AG04450 (cell line): ENCODE measurements at places on chromosomes 12 and 14.

DNA sequence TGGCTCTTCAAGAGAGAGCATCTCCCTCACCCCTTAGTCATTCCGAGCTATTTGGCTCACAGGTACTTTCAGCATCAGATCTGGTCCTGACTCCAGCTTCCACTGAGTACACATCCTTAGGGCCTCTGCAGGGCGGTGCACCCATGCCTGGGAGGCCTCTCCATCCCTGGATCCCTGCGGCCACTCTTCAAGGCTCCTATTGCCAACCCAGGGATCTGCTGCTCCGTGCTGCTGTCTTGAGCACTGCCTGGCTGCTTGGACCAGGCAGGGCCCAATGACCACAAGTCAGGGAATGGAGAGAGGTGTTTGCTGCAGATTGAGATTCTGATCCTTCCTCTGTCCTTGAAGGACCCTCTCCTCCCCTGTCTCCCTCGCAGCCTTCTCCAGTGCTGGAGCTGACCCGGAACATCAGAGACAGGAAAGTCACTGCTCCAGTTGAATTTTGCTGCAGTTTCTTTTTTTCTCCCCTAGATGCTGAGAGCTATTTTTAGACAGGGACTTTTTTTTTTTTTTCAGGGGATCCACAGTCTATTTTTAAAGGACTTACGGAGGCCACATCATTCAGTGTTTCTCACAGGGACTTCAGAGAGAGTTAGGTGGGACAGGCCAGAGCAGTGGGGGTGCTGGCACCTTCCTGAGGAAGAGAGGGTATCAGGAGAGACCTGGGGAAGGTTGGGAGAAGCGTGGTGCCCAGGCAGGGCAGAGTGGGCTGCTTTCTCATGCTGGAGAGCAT is 50.1 kb upstream of the KCNA1 start:
- DNase-seq: no peak

GRCh38 chr14:59275668-59276067 is 87.2 kb downstream of the DAAM1 start:
- peak; percentile 64 for DNase-seq

GRCh38 chr14:69037790-69038454 is 58.8 kb upstream of the ACTN1 start:
- no peak for DNase-seq

DNA sequence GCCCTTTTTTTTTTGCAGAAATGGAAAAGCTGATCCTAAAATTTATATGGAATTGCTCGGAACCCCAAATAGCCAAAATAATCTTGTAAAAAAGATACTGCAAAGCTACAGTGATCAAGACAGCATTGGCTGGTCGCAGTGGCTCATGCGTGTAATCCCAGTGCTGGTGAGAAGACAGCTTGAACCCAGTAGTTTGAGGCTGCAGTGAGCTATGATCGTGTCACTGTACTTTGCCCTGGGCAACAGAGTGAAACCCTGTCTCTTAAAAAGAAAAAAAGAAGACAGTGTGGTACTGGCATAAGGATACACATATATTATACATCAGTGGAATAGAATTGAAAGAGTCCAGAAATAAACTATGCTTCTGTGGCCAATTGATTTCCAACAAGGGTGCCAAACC is 5.4 kb downstream of the ITGB7 start:
- DNase-seq: no peak

GRCh38 chr14:102046337-102047278 is 40.2 kb downstream of the HSP90AA1 start:
- no peak for DNase-seq

GRCh38 chr12:57593187-57593586 is 2.2 kb downstream of the PIP4K2C start:
- no peak for DNase-seq

GRCh38 chr12:87441511-87441910 is 587.7 kb downstream of the C12orf50 start:
- DNase-seq: no peak

- DNase-seq: no peak
Observed at GRCh38 chr12:95413576-95413975, 60.4 kb upstream of the METAP2 start.

- DNase-seq: no peak
Observed at GRCh38 chr12:452667-453210, 7.0 kb upstream of the B4GALNT3 start.

- no peak for DNase-seq
Observed at GRCh38 chr14:103878180-103878579, 30.8 kb upstream of the PPP1R13B start.

DNA sequence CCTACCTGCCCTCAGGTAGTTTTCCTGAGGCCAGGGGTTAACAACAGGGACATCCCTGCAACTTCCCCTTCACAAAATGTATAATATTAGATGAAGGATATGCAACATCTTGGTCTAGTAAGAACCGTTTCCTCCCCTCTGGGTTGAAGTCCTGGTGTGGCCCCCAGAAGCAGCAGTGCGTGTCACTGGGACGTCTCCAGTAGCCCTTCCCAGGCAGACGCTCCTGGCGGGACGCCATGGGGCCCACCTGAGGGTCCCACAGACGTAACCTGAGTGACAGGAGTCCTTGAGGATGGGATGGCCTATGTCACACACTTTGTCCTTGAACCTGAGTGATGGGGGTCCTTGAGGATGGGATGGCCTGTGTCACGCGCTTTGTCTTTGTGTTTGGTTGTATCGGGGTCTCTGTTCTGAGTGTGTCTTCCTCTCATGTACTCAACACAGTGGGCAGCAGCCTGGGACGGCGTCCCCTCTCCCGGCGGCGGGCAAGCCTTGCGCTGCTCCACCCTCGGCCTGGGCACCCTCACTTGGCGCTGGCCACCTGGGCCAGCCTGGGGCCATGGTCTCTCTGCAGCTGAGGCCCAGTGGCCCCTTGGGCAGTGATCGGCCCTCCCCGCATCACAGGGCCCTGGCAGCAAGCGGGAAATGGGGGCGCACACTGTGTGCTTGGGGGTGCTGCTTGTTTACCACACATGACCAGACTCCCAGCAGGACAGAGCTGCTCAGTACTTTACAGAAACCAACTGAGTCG is 14.3 kb upstream of the AMN start:
- no peak for DNase-seq

- DNase-seq: no peak
Observed at GRCh38 chr14:104228716-104229533, 90.5 kb downstream of the KIF26A start.

- DNase-seq: no peak
Observed at GRCh38 chr12:46367351-46368029, 5.1 kb downstream of the SLC38A2 start.

GRCh38 chr14:76937181-76938091 is 91.1 kb downstream of the IRF2BPL start:
- DNase-seq: peak; percentile 75

GRCh38 chr14:29805415-29806123 is 122.1 kb downstream of the PRKD1 start:
- DNase-seq: peak; percentile 86

GRCh38 chr12:48022676-48023385 is 18.6 kb upstream of the COL2A1 start:
- DNase-seq: no peak

- no peak for DNase-seq
Observed at GRCh38 chr12:76562130-76562529, 2.6 kb upstream of the OSBPL8 start.

GRCh38 chr12:125114365-125115141 is 49.3 kb downstream of the AACS start:
- DNase-seq: no peak

GRCh38 chr14:54690887-54691286 is 124.0 kb downstream of the SAMD4A start:
- no peak for DNase-seq

DNA sequence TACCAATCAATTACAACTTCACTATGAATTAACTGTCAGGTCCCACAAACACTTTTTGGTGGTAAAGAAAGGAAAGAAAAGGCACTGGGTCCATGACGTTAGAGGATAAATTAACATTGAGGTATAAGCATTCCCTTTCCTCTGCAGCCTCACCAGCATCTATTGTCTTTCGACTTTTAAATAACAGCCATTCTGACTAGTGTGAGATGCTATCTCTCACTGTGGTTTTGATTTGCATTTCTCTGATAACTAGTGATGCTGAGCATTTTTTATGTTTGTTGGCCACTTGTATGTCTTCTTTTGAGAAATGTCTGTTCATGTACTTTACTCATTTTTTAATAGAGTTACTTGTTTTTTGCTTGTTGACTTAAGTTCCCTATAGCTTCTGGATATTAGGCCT is 9.4 kb downstream of the ANKS1B start:
- DNase-seq: no peak

- no peak for DNase-seq
Observed at GRCh38 chr12:53645165-53645564, 19.0 kb upstream of the ATF7 start.

GRCh38 chr14:21091821-21092272 is 6.6 kb downstream of the ZNF219 start:
- DNase-seq: no peak

GRCh38 chr12:74801625-74802024 is 264.0 kb downstream of the ATXN7L3B start:
- DNase-seq: no peak

DNA sequence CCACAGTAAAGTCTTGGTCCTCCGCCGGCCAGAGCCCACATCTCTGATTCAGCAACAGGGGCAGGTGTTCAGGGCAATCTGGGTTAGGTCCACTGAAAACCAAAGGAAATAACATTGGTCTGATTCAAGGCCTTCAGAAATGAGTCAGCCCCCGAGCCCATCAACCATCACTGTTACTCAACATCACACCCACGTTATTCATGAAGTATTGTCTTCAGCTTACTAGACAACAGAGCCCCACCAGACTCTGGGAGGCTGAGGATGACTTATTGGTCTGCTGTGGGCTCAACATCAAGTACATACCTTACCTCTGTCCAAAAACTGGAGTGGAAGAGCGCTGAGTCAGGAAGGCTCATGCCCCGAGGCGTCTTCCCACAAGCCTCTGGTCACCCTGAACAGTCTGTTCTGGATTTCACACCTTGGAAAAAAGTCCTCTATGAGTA is 97.5 kb downstream of the ZFP36L1 start:
- DNase-seq: peak; percentile 98

DNA sequence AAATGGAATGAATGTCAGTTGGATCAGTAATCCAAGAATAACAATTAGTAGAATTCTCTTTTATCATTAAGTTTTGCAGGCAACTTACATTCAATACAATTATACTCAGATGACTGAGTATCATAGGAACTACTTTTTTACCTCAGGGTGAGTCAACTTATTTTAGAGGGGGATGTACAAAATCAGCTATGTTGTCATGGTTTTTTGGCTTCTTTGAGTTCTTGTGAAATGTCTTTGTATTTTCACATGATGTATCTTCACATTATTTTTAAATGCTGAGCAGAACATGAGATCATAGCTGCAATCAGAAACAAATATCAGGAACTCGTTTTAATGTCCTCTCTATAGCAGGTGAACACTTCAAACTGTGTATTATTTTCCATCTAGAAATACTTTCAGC is 65.3 kb upstream of the PTPRR start:
- DNase-seq: no peak

DNA sequence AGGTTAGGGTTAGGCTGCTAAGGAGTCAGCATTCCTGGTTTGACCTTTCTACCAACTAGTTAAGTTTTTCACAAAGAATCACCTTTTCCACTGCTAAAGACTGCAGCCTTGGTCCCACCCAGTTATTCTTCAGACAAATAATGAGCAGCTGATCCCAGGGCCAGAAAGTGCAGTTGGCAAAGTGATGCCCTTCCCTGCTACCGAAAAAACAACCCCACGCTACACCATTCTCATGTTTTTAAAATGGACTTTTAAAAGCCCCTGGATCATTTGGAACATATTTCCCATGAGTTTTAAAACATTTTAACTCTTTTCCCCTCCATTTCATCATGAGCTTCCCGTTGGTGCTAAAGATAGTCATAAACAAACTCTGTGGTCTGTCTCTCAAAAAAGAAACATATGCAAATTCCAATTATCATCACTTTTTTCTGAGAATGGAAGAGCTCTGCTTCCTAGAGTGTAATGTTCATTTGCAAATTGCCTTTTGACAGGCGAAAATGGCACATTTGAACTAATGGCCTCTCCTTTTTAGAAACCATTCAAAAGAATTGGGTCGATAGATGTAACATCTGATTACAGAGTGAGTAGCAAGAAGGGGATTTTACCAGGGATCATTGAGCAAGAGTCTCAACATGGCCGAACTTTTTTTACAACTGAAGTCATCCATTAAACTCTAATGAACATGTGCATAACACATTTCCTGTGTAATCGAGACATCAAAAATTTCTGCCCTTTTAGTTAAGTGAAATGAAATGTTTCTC is 129.3 kb upstream of the RAP1B start:
- no peak for DNase-seq

GRCh38 chr12:102169922-102170621 is 27.6 kb downstream of the PMCH start:
- no peak for DNase-seq

GRCh38 chr14:23360496-23360895 is 4.5 kb downstream of the EFS start:
- DNase-seq: no peak

- DNase-seq: no peak
Observed at GRCh38 chr12:561908-562593, 101.2 kb downstream of the NINJ2 start.

GRCh38 chr14:92496191-92496857 is 17.3 kb upstream of the RIN3 start:
- DNase-seq: no peak

- no peak for DNase-seq
Observed at GRCh38 chr14:86333493-86333892, 803.5 kb downstream of the FLRT2 start.

DNA sequence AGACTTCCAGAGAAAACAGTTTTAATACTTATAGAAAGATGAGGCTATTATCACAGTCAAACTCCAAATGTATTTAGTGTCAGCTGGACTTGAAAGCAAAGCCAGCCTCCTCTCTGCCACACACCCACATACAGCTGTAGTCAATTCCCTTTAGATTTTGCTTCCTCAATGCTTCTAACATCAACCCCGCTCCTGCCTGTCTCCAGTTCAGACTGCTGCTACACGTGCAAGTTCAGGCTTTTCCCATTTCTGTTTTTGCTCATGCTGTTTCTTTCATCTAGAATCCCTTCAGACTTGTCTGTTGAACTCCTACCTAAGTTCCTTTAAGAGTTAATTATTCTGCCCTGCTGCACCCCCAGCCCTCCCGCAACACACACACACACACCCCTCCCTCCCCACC is 380.0 kb downstream of the KCNH5 start:
- DNase-seq: no peak

- no peak for DNase-seq
Observed at GRCh38 chr14:89053303-89053702, 228.9 kb downstream of the TTC8 start.

GRCh38 chr12:50894241-50894640 is 51.5 kb downstream of the TMPRSS12 start:
- no peak for DNase-seq

DNA sequence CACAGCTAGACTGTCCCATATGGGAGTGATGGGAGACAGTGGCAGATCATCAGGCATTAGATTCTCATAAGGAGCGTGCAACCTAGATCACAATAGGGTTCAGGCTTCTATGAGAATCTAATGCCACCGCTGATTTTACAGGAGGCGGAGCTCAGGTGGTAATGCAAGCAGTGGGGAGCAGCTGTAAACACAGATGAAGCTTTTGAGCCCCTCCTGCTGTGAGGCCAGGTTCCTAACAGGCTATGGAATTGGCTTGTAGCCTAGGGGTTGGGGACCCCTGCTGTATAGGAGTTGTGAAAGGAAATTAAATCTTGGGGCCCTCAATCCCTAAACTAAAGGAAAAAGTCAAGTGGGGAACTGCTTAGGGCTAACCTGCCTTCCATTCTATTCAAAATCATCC is 29.6 kb downstream of the ADIPOR2 start:
- DNase-seq: no peak
